ENCODE measurements at places on chromosomes 13 and 19. TPM values are rescaled to one million over a fixed set of nuclear protein-coding genes. Genes with fewer than 3 reads are reported as not detected.

Gene CD79A
- total RNA-seq = 0.22 TPM

Gene IL17D
- total RNA-seq = 0.76 TPM

Gene TRPM4
- 0.52 TPM for total RNA-seq

DNA sequence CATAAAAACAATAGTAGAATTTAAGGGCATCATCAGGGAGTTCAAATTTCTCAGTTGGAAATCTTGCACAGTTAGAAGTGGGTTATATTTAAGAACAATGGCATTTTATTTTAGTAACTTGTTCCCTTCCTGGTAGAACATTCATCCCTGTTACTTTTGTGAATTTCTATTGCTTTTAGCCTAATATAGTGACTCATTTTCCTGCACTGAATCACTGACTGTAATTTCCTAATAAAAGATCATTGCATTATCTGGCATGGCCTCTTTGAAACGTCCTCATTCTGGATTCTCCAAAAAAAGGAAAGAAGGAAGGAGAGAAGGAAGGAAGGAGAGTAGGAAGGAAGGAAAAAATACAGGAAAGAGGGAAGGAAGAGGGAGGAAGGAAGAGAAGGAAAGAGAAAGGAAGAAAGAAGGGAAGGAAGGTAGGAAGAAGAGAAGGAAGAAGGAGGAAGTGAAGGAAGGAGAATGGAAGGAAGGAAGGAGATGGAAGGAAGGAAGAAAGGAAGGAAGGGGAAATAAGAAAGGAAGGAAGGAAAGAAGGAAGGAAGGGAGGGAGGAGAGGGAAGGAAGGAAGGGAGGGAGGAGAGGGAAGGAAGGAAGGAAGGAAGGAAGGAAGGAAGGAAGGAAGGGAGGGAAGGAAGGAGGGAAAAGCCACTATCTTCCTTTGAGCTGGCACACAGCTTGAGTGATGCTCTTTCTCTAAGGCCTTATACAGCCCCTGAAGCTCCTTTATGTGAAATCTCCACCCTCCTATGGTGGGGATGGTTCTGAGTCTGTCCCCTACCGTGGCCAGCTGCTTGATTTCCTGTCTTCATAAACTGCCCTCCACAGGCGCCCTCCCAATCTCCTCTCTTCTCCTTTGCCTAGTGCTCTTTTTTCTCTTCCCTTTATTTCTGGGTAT, 29.8 kb upstream of the TM9SF2 start:
- ATAC-seq = no peak

GRCh38 chr13:20869540-20869939, 33.0 kb downstream of the XPO4 start:
- ATAC-seq = no peak

- ATAC-seq = no peak
Observed at GRCh38 chr13:32542221-32542620, 3.6 kb upstream of the N4BP2L2 start.

DNA sequence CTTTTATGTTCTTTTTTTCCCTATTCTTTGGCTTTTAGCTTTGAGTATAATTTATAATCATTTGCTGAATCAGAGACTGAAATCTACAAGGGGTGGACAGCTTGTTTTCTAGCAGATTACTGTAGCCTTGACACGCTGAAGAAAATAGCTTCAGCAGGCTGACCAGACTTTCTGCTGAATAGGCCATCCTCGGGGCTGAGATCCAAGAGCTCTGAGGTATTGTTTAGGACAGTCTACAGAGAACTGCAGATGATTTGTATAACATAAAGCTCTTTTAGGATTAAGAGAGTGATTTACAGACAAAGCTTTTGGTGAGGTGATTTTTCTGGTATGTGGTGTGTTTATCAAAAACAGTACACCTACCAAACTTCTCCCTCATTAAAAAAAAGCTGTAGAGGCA, 16.8 kb downstream of the POLR1D start:
- ATAC-seq = no peak

DNA sequence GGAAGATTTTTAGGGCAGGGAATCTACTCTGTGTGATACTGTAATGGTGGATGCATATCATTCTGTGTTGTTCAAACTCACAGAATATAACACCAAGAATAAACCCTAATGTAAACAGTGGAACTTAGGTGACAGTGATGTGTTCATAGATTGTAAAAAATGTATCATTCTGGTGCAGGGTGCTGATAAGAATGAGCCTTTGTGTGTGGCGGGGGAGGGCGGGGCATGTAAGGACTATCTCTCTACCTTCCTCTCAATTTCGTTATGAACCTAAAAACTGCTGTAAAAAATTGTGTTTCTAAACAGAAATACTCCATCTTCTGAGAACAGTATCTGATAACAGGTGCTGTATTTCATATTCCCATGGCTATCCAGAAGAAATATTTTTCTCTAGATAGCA, 35.6 kb downstream of the TNFRSF19 start:
- no peak for ATAC-seq

Data from activated T-helper 17 cell treated with anti-CD3 and anti-CD28 coated beads, Interleukin-2, amount 50 U/mL, for 72 hours (primary cell).